ENCODE measurements at places on chromosomes 5 and 9. TPM values are rescaled to one million over a fixed set of nuclear protein-coding genes. Genes with fewer than 3 reads are reported as not detected.

GRCh38 chr5:171603591-171603990 lies 182.0 kb upstream of the SMIM23 start:
- DNase-seq: no peak

DNA sequence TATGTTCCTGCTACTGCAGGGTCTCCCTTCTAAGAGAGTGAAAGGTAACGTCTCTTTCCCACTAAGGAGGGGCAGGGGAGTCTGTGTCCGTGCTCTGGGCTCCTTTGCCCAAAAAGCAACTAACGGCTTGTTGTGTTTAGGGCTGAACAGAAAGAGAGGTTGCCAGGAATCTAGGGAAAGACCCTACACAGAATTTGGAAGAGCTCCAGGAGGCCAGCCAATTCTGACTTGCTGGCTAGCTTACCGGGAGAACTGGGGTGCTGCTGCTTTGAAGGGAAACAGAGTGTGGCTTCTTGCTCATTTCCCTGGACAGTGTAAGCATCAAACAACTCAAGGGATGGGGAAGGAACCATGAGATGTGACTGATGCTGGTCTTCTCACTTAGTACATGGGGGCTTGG lies 176.1 kb downstream of the GADD45G start:
- DNase-seq: no peak

- DNase-seq: no peak
These were observed 178.5 kb downstream of the NFIB start for GRCh38 chr9:14135421-14135820.

ZNF658 gene
- total RNA-seq: 9.7 TPM

DNA sequence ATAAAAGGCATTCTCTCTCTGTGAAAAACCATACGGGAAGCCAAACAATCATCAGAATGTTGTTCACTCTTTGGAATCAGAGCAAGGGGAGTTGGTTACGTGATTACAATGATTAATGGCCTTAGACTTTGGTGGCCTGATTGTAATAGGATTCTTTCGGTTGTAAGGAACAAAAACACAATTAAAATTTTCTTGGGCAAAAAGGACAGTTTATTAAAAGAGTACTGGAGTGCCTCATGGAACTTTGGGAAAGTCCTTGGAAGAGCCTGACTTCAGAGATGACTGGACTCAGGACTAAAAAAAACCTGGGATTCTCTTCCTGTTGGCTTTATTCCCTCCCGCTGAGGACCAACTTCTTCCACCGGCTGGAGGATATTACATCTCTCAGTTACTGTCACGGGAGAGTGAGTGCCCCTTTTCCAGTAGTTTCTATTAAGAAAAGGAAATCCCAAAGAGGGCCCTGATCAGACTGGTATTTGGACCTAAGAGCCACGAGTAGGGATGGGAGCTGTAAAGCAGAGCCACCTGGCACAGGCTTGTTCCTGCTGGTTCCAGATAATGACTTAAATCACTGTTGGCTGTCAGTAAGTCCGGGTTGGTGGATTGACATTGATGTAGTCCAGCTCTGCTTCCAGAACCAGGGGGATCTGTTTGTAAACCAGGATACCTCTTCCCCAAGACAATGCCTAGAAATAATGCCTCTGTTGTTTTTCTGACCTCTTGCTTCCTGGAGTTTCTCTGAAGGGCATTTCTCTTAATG lies 53.9 kb downstream of the CFAP95 start:
- DNase-seq: no peak

DNA sequence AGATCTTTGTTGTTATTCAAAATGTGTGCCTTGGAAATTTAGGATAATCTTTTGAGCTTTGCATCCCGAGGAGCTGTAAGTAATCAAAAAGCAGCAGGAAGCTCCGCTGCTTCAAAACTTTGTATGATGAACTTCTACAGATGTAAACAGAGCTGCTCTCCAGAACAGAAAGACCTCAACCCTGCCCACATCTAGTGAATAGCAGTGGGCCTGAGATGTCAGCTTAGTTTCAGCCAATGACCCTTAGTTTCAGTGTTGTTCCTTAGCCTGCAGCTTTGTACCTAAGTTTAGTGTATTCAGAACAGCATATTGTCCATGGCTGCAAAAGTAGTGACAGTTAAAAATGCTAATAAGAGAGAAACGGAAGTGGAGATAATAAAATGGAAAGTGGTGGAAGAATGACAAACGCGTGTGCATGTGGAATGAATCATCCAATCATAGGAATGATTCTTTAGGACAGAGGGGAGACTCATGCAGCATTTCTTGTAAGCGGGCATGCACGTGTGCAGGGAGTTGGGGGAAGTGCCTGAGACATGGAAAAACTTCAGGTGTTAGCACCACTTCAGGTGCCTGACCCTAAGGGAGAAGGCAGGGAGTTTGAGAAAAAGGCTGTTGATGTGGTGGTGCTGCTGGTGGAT lies 24.9 kb downstream of the SNX24 start:
- no peak for DNase-seq

- DNase-seq: no peak
These were observed 20.9 kb upstream of the SMC2 start for GRCh38 chr9:104073098-104073769.

KIAA0825 gene
- total RNA-seq: 3.1 TPM

TCF7 gene
- total RNA-seq: 11.7 TPM

FOXD4L3 gene
- total RNA-seq: not detected
